ENCODE measurements at places on chromosomes 1 and 21.

DNA sequence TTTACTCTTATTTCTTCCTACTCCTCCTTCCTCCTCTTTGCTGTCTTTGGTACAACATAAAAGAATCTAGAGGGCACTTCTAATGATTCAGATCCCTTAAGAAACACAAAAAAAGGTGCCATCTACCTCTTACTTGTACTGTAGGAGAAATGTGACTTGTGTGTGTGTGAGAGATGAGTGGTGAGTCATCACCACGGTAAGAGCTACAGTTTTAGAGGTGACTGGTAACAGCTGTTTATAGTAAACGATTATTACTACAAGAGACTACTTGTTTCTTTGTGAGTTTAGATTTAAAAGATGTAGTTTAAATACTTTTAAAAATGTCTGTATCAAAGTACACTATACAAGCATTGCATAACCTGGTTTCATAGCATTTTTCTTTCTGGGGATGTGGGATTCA is 40.4 kb downstream of the SLC35D1 start:
- no peak for DNase-seq

DNA sequence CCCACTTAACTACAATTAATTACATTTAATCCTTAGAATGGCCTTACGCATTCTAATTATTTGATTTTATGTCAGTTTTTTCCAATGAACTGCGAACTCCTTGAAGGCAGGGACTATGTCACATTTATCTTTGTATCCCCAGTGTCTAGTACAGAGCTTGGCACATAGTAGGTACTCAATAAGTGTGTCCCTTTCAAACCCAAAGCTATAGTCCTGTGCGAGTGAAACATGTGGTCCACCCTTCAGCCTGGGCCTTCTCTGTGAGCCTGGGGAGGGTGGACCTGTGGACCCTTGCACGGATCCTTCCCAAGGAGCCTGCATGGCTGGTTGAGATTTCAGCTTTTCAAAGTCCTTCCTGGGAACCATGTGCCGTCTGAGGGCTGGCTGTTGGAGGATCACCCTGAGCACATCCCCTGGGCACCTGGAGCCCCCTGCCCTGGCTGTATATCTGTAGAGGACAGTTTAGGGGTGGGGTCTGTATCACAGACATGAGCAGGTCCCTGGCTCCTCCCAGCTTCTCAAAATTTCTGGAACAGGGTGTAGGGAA is 103.1 kb downstream of the IER5 start:
- no peak for DNase-seq

- no peak for DNase-seq
These were observed 17.1 kb downstream of the MORC3 start for GRCh38 chr21:36337099-36337509.

DNA sequence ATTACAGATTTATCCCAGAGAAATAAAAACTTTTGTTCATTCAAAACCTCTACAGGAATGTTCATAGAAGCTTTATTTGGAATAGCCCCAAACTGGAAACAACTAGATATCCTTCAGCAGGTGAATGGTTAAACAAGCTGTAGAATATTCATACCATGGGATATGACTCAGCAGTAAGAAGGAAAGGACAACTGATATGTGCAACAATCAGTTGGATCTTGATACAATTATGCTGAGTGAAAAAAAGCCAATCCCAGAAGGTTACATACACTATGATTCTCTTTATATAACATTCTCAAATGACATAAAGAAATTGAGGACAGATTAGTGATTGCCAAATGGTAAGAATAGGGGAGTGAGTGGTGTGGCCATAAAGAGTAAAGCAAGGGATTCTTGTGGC is 376.7 kb downstream of the S1PR1 start:
- DNase-seq, result no peak

- DNase-seq, result no peak
These were observed 25.9 kb downstream of the SZRD1 start for GRCh38 chr1:16392740-16393569.

DNA sequence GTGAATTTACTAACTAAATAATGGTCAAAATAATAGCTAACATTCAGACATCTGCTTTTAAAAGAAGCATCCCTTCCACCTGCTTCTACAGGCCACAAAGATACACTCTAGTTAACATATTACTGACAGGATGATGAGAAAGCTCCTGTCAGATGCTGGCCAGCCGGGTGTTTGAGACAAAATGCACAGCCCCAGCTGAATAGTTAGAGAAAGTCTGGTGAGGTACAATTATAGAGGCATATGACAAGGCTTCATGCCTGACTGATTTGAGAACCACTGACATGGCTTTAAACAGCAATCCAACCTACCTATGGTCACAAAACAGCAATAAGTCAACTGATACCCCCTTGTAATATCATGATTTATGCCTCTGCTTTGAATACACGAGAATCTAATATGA is 137.0 kb downstream of the DENND1B start:
- DNase-seq, result no peak

GRCh38 chr1:90881034-90881433 is 140.8 kb downstream of the ZNF644 start:
- no peak for DNase-seq

GRCh38 chr1:118144684-118145083 is 40.3 kb downstream of the SPAG17 start:
- no peak for DNase-seq

GRCh38 chr1:59985911-59986515 is 59.4 kb upstream of the CYP2J2 start:
- DNase-seq, result no peak

DNA sequence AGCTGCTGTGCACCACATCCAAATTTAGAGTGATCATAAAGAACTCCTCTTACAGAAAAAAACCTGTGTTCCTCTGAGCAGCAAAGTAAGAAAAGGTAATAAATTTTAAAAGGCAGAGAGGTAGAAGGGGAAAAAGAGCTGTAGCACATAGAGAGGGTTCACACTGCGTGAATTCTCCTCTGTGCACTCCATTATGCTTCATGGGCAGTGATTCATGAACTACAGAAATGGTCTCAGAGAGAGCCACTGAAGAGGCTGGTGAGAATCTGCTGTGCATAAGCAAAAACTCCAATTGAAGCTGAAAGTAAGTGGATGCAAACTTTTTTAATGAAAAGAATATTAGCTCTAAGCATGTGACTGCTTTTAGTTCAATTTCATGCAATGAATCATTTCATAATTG is 65.0 kb downstream of the CRB1 start:
- DNase-seq, result no peak

GRCh38 chr1:213852107-213852506 is 135.7 kb upstream of the PROX1 start:
- DNase-seq, result peak; percentile 3

GRCh38 chr1:199272628-199273086 is 633.8 kb downstream of the PTPRC start:
- no peak for DNase-seq

- no peak for DNase-seq
These were observed 262.4 kb downstream of the ST6GALNAC3 start for GRCh38 chr1:76336931-76337371.

DNA sequence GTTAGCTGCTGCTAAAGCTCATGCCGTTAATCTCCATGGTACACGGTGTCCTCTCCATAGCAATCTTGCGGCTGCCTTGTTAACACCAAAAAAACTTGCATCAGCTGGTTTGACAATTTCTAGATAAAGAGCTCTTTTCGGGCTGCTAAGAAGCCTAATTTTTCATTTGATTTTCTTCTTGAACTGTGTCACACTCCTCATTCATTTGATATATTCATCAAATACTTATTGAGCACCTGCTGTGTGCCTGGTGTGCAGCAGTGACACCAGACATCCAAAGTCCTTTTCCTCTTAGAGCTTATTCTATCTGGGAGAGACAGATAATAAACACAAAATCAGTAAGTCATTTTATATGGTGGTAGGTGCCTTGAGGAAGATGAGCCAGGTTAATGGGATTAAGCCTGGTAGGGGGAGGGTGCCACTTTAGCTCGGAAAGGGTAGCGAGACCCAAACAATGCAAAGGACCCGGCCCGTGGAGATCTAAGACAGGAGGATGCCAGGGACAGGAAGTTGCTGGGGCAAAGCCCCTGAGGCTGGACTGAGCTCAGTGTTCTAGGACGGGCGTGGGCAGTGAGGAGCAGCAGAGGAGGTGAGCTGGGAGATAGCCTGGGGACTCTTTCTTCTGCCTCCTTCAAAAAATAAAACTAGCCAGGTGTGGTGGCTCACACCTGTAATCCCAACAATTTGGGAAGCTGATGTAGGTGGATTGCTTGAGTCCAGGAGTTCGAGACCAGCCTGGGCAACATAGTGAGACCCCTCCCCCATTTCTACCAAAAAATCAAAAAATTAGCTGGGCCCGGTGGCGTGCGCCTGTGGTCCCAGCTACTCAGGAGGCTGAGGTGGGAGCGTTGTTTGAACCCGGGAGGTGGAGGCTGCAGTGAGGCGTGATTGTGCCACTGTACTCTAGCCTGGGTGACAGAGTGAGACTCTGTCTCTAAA is 50.7 kb upstream of the LGALS8 start:
- no peak for DNase-seq

DNA sequence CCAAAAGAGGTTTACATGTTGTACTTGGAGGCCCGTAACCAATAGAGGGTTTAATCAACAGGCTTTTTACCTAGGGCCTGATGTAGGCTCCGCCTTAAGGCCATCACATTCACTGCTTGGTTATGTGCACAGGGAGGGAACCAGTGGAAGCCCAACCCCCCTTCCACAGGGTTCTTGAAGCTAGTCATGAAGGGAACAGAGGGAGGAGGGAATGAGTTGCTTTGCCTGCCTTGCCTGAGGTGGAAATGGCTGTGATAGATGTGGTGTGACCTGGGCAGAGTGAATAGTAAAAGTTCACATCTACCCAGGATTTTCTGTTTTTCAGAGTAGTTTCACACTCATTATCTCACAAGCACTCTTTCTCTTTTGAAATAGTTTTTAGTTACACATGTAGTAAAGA is 215.1 kb downstream of the ST6GALNAC3 start:
- no peak for DNase-seq

- no peak for DNase-seq
These were observed 656.1 kb upstream of the ADGRL4 start for GRCh38 chr1:79662596-79662995.

DNA sequence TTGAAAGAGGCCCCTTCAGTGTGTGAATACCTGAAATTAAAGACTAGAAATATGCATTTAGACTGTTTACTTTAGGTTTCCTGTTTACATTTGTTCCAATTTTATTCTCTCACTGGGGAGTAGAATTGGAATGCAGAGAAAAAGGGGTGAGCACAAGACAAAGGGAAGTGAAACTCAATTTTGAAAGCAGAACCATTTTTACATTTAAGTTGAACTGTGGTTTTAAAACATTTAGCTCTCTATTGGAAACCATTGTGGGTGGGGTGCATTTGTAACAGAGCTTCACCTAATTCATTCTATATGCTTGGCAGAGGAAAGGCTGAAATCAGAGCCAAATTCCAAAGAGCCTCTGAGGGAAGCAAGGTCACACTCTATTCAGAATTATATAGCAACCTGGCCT is 235.3 kb upstream of the C1orf105 start:
- DNase-seq, result no peak

DNA sequence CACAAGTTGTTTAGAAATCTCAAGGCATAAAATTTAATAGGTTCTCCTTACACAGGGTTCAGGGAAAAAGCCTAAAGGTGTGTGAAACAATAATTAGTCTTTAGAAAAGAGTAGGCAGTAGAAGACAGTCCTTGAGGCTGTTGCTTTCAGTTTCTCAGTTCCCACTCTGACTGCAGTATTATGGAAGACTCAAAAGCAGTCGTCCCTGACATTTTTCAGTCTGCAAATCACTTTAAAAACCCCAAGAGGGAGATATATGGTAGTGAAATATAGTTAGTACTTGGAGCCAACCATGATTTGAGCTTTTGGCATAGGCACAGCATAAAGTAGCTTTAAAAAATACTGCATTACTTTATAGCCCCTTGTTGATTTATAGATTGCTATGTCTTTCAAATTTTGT is 299.7 kb downstream of the OLFM3 start:
- no peak for DNase-seq

DNA sequence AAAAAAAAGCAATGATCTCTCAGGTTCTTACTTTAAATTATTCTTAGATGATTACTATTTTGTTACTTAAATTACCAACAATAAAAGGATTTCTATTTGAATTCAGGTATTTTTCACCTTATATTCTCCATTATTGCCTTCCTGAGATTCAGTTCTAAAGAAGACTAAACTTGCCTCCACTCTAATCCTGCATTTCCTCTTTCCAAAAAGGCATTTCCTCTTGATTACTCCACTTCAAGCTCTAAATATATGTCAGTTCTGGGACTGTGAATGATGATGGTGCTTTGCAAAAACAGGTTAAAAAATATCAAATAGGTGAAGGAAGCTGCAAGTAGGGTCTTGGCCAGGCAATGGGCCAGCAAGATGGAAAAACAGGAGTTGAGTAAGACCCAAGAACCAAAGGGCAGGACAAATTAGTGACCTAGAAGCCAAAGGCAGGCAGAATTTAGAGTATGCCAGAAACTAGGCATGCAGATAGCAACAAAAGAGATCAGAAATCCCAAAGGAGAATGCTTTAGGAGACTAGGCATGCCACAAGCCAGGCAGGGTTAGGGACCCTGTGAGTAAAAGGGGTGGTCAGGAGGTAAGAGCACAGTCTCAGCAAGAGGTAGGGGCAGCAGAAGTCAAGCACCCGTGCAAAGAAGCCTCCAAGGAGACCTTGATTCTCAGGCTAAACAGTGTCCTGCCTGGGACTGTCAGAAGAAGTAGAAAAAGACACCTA is 11.3 kb upstream of the DIPK1A start:
- DNase-seq, result no peak

DNA sequence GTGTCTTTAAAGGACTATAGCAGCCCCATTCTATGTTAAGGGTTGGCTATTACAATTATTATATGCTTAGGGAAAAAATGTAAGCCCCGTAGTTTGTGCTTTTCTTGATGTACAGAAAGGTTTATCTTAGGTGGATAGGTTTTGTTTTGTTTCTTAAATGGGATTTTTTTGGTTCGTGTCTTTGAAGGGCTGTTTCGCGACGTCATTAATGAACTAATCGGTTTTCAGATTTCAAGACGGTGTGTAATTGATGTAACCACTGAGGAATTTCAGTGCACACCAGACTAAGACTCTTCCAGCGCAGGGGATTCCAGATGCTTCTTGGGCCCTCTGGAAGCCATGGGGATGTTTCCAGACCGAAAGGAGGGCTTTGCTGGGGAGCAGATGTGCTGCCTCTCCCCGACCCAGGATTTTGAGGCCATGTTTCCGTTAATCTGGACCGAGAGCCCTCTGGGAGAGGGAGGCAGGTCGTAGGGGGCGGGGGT is 4.8 kb upstream of the SIM2 start:
- DNase-seq, result no peak
